ENCODE measurements at places on chromosomes 3 and 15.

GRCh38 chr3:11080492-11080891, 73.8 kb upstream of the HRH1 start:
- no peak for DNase-seq

DNA sequence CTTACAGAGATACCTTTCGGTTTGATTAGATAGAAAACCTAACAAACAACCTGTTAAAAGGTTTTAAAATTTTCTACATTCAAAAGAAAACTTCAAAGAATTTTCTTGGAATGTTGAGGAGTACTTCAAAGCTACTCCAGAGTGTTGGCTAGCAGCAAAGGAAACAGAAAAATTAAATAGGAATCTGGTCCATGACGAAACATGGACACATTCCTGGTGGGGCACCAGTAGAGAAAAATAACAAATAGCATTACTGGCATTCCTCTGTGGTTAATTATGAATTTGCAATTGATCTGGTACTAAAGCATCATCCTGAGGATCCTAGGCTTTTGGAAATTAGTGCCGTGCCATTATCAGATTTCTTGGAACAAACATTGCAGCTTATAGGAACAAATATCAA, 59.5 kb upstream of the DPPA4 start:
- no peak for DNase-seq

DNA sequence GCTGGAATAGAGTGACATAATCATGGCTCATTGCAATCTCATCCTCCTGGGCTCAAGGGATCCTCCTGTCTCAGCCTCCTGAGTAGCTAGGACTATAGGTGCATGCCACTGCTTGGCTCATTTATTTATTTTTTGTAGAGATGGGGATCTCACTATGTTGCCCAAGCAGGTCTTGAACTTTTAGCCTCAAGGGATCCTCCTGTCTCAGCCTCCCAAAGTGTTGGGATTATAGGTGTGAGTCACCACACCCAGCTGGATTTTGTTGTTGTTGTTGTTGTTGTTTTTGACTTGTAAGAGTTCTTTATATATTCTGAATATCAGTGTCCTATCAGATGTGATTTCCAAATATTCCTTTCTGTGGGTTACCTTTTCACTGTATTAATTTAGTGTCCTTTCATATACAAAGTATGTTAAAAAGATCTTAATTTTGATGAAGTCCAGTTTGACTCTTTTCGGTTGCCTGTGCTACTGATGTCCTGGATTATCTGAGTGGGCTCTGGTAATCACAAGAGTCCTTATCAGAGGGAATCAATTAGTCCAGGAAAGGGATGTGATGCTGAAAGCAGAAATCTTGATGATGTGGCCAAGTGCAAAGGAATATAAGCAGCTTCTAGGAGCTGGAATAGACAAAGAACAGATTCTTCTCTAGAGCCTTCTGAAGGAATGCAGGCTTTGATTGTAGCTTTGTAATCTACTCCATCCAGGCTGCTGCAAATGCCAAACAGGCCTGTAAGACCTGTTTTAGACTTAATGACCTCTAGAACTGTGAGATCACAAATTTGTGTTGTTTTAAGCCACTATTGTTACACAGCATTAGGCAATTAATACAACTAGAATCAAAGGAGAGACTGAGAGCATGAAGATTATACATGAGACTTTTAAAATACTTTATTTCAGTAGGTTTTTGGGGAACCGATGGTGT, 30.2 kb downstream of the NCK1 start:
- no peak for DNase-seq

GRCh38 chr3:13313813-13314212, 106.3 kb downstream of the NUP210 start:
- no peak for DNase-seq

DNA sequence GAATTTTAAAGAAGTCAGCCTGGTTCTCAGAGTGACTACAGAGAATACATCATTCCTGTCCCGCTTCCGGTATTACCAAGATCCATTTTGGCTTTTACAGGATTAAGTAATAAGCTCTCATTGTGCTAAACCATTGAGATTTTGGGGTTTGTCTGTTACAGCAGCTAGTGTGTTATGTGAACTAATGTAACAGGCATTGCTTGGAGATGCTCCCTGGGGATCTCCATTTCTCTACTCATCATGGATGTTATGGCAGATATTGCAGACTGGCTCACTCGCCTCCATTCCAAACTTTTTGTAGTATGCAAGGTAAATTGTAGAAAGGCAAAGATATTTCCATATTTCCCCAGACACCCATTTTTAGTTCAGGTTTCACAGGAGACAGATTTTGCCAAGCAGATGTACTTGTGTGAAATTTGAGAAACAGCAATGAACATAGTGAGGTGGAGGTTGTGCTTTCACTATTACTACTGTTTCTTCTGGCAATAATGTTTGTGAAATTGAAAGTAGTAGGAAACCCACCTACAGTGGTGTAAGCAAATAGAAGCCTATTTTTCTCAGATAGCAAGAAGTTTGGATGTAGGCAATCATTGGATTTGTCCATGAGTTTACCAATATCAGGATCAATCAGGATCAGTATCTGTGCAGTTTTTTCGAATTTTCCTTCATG, 177.1 kb upstream of the GALNT15 start:
- no peak for DNase-seq

DNA sequence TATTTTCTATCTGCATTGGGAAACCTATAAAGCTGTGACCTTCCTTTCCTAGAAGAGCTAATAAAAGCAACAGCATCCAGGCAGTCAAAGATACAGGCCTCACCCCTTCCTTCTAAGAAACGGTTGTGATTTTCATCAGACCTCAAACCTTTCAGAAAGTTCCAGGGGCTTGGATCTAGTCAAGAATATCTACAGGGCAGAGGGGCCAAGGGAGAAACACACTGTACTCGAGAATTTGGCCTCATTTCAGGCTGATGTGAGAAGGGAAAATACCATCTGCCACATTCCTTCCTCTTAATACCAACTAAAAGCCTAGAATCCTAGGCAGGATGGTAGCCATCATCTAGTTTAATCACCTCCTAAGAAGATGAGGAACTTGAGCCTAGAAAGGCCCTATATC, 24.5 kb upstream of the BCL6 start:
- no peak for DNase-seq
